ENCODE measurements at places on chromosomes 2 and 18.

- H3K4me1 ChIP-seq = no peaks in the 10 kb centered on the region
- H3K27ac ChIP-seq = no peak overlapping the region
- DNase-seq = no peak
Measured at GRCh38 chr2:36680012-36680411, 16.5 kb upstream of the VIT start.

GRCh38 chr2:120317916-120318315 lies 28.0 kb upstream of the INHBB start:
- H3K4me3 ChIP-seq = no peak overlapping the region
- no peak for DNase-seq
- no peaks in the 10 kb centered on the region for H3K4me1 ChIP-seq
- H3K27me3 ChIP-seq = peaks cover 11% of the 10 kb centered on the region
- H3K27ac ChIP-seq = no peak overlapping the region

DNA sequence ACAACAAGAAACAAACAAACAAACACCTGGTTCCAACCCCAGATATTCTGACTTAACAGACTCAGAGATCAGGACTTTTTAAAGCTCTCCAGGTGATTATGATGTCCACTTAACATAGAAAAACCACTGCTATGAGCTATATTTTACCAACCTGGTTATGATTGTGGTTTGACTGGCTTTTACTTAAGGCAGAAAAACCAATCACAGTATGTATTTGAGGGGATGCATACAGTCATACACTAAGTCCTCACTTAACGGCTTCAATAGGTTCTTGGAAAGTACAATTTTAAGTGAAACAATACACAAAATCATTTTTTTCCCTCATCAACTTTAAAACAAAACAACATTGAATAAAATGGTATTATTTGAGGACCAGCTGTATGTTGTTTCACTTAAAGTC lies 393.6 kb downstream of the ZEB2 start:
- no peaks in the 10 kb centered on the region for H3K4me1 ChIP-seq
- no peak overlapping the region for H3K27ac ChIP-seq

DNA sequence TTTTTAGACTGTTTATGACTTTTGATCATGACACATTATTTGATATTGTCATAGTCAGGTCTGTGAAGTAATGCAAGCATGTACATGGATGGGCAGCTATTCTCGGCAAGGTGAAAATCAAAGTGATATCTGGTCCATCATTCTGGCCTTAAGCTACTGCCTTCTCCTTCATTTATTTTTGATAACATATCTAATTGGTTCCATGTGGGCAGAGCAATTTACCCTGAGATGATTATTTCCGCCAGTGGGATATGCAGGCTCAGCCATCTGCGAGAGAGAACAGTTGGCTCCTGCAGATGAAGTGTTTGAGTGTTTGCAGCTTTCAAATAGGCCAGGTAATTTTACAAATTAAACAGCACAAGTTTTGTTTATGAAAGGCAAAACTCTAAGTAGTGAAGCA lies 116.4 kb downstream of the LYPD6 start:
- DNase-seq = no peak
- H3K36me3 ChIP-seq = no peaks in the 10 kb centered on the region
- no peak overlapping the region for H3K4me3 ChIP-seq
- no peaks in the 10 kb centered on the region for H3K27me3 ChIP-seq
- no peaks in the 10 kb centered on the region for H3K4me1 ChIP-seq

DNA sequence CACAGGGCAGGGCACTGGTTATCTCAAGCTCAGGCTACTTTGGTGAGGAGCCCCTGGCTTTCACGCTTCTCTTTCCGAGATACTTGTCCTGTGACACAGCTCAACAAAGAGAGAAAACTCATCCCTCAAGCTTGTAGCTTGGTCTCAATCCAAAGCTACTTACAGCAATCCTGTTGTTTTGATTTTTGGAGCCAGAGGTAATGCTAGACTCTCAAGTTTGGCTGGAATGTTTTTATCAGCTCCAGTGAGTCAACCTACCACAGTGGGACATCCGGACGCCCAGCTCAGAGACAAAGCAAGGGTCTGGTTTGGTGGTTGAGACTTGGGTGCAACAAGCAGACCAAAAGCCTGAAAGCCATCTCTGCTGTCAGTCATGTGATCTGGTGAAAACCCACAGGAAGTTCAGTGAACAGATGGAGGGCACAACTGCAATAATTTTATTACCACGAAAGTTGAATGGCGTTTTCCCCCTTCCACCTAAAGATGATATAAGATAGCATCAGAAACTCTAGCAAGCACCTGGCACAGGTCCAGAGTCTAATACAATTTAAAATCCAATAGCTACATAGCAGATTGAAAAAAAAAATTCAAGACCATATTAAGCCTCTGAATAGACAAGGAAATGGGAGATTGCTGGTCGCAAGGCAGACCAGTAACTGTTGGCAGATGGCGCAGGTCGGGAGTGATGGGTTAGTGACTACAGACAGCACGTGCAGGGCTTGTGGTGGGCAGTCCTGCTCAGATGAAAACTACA lies 102.3 kb upstream of the SMAD7 start:
- no peak overlapping the region for H3K4me3 ChIP-seq
- no peaks in the 10 kb centered on the region for H3K27me3 ChIP-seq
- H3K4me1 ChIP-seq = peaks cover 19% of the 10 kb centered on the region
- no peak for DNase-seq
- peak overlapping the region; percentile 14 for H3K27ac ChIP-seq

GRCh38 chr2:166302036-166302435 lies 73.7 kb downstream of the SCN9A start:
- no peak overlapping the region for H3K4me3 ChIP-seq
- H3K27ac ChIP-seq = no peak overlapping the region
- DNase-seq = no peak
- H3K4me1 ChIP-seq = no peaks in the 10 kb centered on the region
- no peaks in the 10 kb centered on the region for H3K36me3 ChIP-seq

DNA sequence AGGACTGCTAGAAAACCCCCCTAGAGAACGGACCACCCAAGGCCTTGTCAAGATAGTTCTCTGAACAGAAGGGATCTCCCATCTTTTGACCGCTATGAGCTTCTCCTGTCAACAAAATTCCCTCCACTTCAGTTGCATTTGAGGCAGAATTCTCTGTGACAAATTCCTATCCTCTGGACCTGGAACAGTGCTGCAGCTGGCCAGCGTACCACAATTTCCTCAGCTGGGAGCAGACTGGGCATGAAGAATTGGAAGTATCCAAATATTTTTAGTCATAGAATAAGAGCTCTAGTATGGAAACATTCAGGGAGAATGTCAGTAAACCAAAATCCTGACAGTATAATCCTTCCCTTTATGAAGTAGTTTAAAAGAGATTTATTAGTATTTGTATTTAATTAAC lies 147.1 kb upstream of the BOD1L2 start:
- peaks cover under 1% of the 10 kb centered on the region for H3K4me1 ChIP-seq
- no peak for DNase-seq

- H3K36me3 ChIP-seq = no peaks in the 10 kb centered on the region
- peak within 1 kb of the TSS; percentile 69 for H3K4me3 ChIP-seq
- H3K27ac ChIP-seq = peak within 1 kb of the TSS; percentile 86
- peaks cover 37% of the 10 kb centered on the region for H3K4me1 ChIP-seq
- no peaks in the 10 kb centered on the region for H3K27me3 ChIP-seq
- DNase-seq = peak; percentile 68
Measured at GRCh38 chr2:25341753-25342371, at the start of gene DNMT3A. DNMT3A (minus strand) TSS chr2:25341925; CDS start chr2:25313984, 27,941 bp downstream.

DNA sequence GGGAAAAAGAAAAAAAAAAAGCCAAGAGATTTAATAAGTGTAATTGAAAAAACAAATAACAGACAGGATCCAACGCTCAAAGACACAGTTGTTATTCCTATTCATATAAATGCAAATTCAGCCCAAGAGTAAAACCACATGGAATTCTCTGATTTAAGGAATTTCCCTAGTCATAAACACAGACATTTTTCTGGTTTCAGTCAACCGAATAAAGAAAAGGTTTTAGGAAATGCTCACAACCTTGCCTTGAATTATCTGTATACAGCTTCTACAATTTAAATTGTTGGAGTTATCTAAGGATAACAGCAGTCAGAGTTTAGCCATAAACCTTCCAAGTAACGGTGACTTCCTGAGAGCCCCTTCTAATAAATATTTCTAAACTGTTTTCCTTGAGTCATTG lies 122.7 kb downstream of the VWC2L start:
- no peaks in the 10 kb centered on the region for H3K36me3 ChIP-seq
- H3K27ac ChIP-seq = no peak overlapping the region
- no peak for DNase-seq
- no peaks in the 10 kb centered on the region for H3K4me1 ChIP-seq
- no peaks in the 10 kb centered on the region for H3K27me3 ChIP-seq

DNA sequence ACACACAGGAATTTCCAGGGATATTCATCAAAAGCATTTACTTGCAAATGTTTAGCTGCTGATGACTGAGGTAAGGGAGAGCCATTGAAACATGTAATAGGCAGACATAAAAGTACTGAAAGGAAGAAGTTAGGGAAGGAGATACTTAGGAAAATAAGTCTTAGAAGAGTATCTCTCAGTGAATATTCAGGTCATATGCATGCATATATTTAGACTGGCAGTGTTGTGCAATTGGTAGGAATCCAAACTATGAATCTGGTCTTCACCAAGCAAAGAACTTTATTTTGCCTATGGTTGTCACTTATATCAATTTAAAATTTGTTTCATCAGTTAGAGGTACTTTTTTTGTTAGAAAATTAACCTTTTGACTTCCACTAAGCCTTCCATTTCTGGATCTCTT lies 1490.7 kb downstream of the SUCLG1 start:
- DNase-seq = no peak
- H3K4me1 ChIP-seq = no peaks in the 10 kb centered on the region
- no peaks in the 10 kb centered on the region for H3K36me3 ChIP-seq
- H3K4me3 ChIP-seq = no peak overlapping the region
- H3K27me3 ChIP-seq = no peaks in the 10 kb centered on the region

DNA sequence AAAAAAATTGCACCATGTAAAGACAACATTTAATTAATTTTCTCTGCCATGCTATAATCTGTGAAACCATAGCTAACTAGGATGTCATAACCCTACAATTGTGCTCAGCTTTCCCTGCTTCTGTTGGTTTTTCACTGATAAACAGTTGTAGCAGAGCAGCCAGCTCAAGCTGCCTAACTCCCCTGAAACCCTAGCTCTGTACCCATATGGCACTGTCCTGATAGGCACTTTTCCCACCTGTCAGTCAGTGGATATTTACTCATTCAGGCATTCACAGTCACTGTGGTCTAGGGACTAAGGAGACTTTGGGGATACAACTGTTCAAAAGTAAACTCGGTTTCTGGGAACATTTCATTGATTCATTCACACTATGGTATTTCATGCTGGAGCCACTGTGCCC lies 407.0 kb downstream of the DSEL start:
- H3K4me3 ChIP-seq = no peak overlapping the region
- no peaks in the 10 kb centered on the region for H3K36me3 ChIP-seq
- no peak for DNase-seq
- H3K27ac ChIP-seq = no peak overlapping the region
- H3K4me1 ChIP-seq = no peaks in the 10 kb centered on the region
- H3K27me3 ChIP-seq = no peaks in the 10 kb centered on the region

- no peaks in the 10 kb centered on the region for H3K36me3 ChIP-seq
- H3K4me3 ChIP-seq = no peak overlapping the region
- no peak for DNase-seq
- H3K27me3 ChIP-seq = no peaks in the 10 kb centered on the region
Measured at GRCh38 chr18:22484471-22484870, 66.8 kb upstream of the CTAGE1 start.

DNA sequence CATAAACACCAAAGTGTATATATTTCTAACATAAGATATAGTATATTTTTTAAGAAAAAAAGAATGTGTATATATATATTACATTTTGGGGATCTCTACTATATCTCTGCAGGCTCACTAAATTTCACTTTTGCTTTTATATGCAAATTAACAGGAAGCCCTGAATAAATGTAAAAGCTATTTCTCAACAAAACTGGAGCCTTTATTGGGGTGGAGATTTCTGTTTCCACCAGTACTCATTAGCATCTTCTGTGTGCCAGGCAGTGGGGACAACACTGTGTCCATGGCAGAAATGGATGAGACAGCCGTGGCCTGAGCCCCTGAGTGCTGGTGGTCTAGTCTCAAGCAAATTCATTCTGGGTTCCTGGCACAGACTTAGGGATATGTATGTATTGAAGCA lies 41.3 kb downstream of the C18orf63 start:
- no peaks in the 10 kb centered on the region for H3K27me3 ChIP-seq
- no peak for DNase-seq
- no peak overlapping the region for H3K27ac ChIP-seq
- no peaks in the 10 kb centered on the region for H3K4me1 ChIP-seq

GRCh38 chr2:237585590-237586221 lies 4.8 kb downstream of the RAB17 start:
- H3K27ac ChIP-seq = no peak overlapping the region
- H3K4me1 ChIP-seq = peaks cover 6% of the 10 kb centered on the region
- DNase-seq = no peak

- no peak overlapping the region for H3K4me3 ChIP-seq
- no peaks in the 10 kb centered on the region for H3K36me3 ChIP-seq
- H3K27ac ChIP-seq = no peak overlapping the region
Measured at GRCh38 chr18:64233851-64234250, 85.0 kb upstream of the LINC00305 start.

DNA sequence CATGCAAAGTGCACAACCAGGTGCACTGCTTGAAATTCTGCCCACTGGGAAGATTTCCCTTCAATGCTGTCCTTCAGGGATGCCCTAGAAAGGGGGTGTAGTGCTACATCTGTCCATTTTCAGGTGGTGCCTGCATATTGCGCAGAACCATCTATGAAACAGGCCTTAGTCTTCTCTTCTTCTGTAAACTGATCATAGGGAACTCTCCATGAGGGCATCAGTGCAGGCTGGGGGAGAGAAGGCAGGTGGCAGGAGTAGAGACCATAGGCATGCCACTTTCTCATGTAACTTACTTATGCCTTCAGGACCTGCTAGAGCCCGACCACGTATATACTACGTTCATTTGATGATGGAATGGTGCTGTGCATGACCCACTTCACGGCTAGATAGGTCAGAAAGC lies 912.1 kb downstream of the SLC4A3 start:
- H3K27ac ChIP-seq = no peak overlapping the region
- H3K27me3 ChIP-seq = no peaks in the 10 kb centered on the region
- no peaks in the 10 kb centered on the region for H3K36me3 ChIP-seq
- no peaks in the 10 kb centered on the region for H3K4me1 ChIP-seq

DNA sequence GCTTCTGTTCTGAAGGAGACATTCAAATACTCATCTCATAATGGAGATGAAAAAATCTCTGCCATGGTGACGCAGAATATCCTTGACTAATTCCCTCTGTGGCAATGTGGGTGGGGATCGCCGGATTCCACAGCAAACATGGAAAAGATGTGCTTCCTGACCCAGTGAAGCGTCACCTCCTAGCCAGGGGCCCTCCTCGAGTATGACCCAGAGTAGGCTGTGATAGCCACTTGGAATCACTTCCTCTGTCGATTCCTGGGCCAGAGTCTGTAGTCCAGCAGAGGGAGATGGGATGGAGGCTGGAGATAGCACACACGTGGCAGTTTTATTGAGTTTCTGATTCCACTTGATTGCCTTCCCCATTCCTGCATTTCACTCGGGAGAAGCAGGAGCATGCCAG lies 36.8 kb downstream of the DRC1 start:
- no peaks in the 10 kb centered on the region for H3K36me3 ChIP-seq
- H3K4me3 ChIP-seq = no peak overlapping the region

Data from transverse colon (tissue), 4 donors.